PC-3 (cell line): ENCODE measurements at places on chromosomes 7 and 10.
A peak's percentile ranks its signal among the peaks of the same experiment; 100 is the strongest.

- H3K27me3 ChIP-seq, result no peaks in the 10 kb centered on the region
- no peak overlapping the region for H3K4me3 ChIP-seq
- H3K36me3 ChIP-seq, result no peaks in the 10 kb centered on the region
- no peak overlapping the region for H3K27ac ChIP-seq
- H3K4me1 ChIP-seq, result peaks cover 24% of the 10 kb centered on the region
Observed at GRCh38 chr7:26858735-26859134, 5.7 kb downstream of the SKAP2 start.

- H3K27ac ChIP-seq, result no peak overlapping the region
- no peaks in the 10 kb centered on the region for H3K36me3 ChIP-seq
- no peaks in the 10 kb centered on the region for H3K4me1 ChIP-seq
Observed at GRCh38 chr7:136585954-136586670, 282.3 kb upstream of the CHRM2 start.

- no peak overlapping the region for H3K4me3 ChIP-seq
- DNase-seq, result peak; percentile 26
- H3K36me3 ChIP-seq, result no peaks in the 10 kb centered on the region
- H3K27ac ChIP-seq, result no peak overlapping the region
Observed at GRCh38 chr10:29356931-29357330, 68.1 kb downstream of the LYZL1 start.

GRCh38 chr7:27111042-27111750 is 8.7 kb upstream of the HOXA2 start:
- H3K27ac ChIP-seq, result peak overlapping the region; percentile 99
- DNase-seq, result peak; percentile 85
- H3K36me3 ChIP-seq, result no peaks in the 10 kb centered on the region

- DNase-seq, result no peak
- no peaks in the 10 kb centered on the region for H3K27me3 ChIP-seq
- no peak overlapping the region for H3K4me3 ChIP-seq
- no peaks in the 10 kb centered on the region for H3K36me3 ChIP-seq
Observed at GRCh38 chr7:40772096-40772495, 637.3 kb downstream of the SUGCT start.

- peaks cover 38% of the 10 kb centered on the region for H3K4me1 ChIP-seq
- H3K4me3 ChIP-seq, result 0 out of 2 replicates have a peak overlapping the region, but pooled peaks have one; percentile 35
- peak overlapping the region; percentile 96 for H3K27ac ChIP-seq
- peak; percentile 85 for DNase-seq
Observed at GRCh38 chr10:118501637-118502440, 93.6 kb downstream of the PRLHR start.

GRCh38 chr10:32959006-32959920 is 1.2 kb upstream of the ITGB1 start:
- H3K36me3 ChIP-seq, result peaks cover 22% of the 10 kb centered on the region
- H3K27me3 ChIP-seq, result no peaks in the 10 kb centered on the region
- peaks cover 60% of the 10 kb centered on the region for H3K4me1 ChIP-seq
- peak overlapping the region; percentile 82 for H3K27ac ChIP-seq
- DNase-seq, result peak; percentile 46

DNA sequence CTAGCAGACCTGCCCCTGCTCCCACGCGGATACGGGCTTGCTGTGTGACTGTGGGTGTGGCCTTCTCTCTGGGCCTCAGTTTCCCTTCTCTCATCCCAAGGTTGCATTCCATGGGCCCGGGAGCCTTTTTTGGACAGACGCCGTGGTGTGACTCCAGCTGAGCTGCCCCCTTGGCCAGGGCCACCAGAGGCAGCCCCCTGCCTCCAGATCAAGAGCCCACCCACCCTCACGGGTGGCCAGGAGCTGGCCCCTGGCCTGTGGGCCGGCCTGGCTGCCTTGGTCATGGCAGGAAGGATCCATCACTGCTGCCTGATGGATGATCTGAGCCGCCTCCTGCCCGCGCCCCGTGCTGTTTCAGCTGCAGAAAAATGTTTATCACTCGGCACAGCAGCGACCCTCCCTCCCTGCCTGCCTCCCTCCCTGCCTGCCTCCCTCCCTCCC is 27.8 kb upstream of the ELFN1 start:
- no peak for DNase-seq
- H3K36me3 ChIP-seq, result no peaks in the 10 kb centered on the region
- no peaks in the 10 kb centered on the region for H3K4me1 ChIP-seq
- no peak overlapping the region for H3K4me3 ChIP-seq
- no peak overlapping the region for H3K27ac ChIP-seq

GRCh38 chr7:12716134-12716681 is 28.8 kb downstream of the ARL4A start:
- no peaks in the 10 kb centered on the region for H3K27me3 ChIP-seq
- DNase-seq, result no peak
- peak overlapping the region; percentile 93 for H3K27ac ChIP-seq
- H3K36me3 ChIP-seq, result no peaks in the 10 kb centered on the region
- no peak overlapping the region for H3K4me3 ChIP-seq

GRCh38 chr10:109819807-109820206 is 103.5 kb downstream of the XPNPEP1 start:
- H3K27me3 ChIP-seq, result no peaks in the 10 kb centered on the region
- no peaks in the 10 kb centered on the region for H3K36me3 ChIP-seq
- no peak overlapping the region for H3K27ac ChIP-seq
- no peak for DNase-seq

DNA sequence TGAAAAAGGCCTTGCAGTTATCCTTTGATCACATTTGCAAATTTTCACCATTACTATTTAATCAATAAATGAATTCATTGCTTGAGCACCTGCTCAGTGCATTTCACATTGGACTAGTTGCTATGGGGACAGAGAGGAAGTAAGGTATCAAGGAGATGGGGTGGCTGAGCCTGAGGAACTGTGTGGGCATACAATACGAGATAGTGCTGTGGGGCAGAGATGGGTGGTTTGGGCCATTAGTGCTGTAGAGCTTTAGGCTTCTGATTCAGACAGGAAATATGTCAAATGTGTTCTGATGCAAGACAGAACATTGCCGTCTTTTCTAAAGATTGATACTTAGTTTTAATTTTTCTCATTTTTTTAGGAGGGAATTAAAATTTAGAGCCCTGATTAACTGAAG is 13.2 kb downstream of the ITGB8 start:
- no peak overlapping the region for H3K27ac ChIP-seq
- no peaks in the 10 kb centered on the region for H3K27me3 ChIP-seq
- no peak for DNase-seq
- H3K36me3 ChIP-seq, result no peaks in the 10 kb centered on the region
- H3K4me1 ChIP-seq, result peaks cover 27% of the 10 kb centered on the region
